Substantia nigra (tissue), 51 donors: ENCODE measurements at places on chromosomes 6 and 20.

- DNase-seq: no peak
Observed at GRCh38 chr6:110562316-110562915, 86.0 kb upstream of the SLC22A16 start.

DNA sequence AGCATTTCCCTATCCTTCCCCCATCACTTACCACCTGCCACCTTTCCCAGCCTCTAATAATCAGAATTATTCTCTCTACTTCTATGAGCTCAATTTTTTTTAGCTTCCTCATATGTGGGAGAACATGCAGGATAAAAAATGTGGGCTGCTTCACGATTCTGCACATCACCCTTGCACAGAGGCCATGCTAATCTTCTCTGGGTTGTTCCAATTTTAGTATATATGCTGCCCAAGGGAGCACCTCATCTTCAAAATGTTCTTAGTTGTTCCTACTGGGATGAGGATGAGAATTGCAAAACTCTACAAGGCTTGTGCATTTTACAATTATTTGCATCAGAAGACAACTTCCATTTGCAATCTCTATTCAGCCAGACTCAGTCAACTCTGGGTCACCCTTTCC is 58.1 kb downstream of the LAMA4 start:
- DNase-seq: no peak

DNA sequence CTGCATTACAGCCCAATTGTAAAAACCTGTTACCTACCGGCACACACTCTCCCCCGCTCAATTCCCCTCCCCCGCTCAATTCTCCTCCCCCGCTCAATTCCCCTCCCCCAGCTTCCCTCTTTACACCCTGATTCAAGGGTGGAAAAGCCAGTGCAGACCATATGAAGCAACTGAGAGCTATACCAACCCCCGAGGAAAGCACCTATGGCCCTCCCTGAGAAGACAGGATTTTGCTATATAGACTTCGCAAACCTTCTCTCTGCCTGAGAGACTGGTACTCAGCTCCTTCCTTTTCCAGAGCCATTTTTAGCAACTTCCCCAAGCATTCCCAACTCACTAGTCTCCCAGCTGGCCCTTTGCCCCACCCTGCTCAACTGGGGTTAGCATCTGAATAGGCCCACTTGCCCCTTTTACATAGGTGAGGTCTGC is 7.6 kb downstream of the GNAS-AS1 start:
- no peak for DNase-seq

DNA sequence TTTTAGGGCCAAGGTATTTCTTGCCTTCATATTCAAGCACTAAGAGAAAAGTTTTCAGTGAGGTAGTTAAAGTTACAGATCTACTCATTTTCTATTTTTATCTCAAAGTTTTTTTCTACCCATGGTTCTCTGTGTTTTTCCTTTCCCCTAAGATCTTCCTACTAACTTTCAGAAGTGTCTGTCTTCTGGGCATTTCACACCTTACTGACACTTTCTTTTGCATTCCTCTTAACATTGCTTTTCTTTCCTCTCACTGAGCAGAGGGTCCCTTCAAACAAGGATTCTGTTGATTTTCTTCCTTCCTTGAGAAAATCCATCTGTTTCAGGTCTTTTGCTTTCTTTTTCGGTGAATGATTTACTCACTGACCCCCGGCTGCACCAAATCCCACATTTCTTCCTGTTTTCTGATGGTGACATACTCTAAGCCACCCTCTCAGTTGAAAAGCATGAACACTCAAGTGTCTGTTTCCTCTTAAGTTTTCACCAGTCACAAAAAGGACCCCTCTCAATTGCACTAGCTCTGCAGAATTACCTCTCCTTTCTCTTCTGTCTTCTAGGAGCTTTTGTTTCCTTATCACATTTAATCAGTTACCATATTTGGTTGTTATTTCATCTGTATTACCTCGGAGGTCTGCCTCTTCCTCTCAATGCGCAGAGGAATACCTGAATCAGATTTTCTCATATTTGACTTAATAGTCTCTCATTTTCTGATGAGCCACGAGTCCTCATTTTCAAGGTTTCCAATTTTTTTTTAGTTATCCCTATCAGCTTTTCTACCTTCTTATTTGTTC is 73.5 kb upstream of the RNF217 start:
- DNase-seq: no peak

- no peak for DNase-seq
Observed at GRCh38 chr6:81088145-81088544, 664.3 kb downstream of the TENT5A start.

GRCh38 chr6:145406783-145407182 is 328.5 kb downstream of the EPM2A start:
- DNase-seq: no peak

DNA sequence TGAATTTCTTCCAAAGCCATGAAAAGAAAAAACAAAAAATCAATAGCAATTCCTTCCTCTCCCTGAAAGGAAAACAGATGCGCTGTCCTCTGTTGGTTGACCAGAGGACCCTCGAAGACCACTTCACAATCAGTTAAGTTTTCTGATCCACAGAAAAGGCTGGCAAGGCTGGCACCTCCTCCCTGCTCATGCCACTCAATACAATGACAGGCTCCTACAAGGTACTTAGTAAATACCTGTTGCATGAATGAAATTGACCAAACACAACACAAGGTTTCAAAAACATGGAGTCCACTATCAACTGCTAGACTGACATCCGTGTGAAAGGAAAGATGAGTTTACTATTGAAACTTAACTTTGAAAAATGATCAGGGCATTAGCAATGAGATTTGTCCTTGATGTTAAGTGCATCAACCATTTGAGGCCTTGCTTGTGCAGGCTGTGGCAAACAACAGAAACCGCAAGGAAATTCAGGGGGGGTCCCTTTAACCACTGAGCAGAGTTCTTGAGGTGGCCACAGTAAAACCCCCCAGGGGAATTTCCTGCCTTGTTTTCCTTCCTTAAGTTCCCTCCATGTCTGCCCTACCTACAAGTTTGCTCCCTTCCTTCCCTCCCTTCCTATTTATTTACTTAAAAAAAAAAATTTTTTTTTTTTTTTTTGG is 27.9 kb upstream of the RTF2 start:
- no peak for DNase-seq

GRCh38 chr20:34527016-34527415 is 10.8 kb downstream of the DYNLRB1 start:
- DNase-seq: no peak

DNA sequence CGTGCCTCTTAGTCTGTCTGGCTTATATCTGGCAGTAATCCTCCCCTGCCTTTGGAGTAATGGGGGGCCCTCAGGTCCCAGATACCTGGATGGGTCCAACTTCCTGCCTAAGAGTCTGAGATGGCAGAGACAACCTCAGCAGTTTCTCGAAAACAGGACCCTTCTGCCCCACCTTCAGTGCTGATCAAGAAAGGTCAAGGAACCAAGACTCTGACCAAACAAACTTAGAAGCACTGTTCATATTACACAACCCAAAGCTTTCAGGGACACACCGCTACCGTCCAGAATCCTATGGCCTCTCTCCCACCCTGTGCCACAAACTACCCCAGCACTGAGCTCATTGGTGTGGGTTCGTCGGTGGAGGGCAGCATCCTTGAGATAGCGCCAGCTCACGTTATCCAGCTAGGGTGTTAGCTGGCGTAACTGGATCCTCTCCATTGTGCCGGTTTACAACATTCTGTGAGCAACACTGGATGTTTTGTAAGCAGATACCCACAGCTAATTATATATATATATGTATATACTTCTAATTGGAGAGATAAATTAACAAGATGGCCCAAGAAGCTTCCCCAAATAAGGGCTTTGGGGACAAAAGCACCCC is 7.6 kb upstream of the TMC2 start:
- no peak for DNase-seq

GRCh38 chr20:39874049-39874893 is 814.8 kb downstream of the MAFB start:
- DNase-seq: peak; percentile 24

- DNase-seq: no peak
Observed at GRCh38 chr20:4929686-4930397, 71.5 kb downstream of the SLC23A2 start.

GRCh38 chr6:3001773-3002293 is 2.1 kb downstream of the NQO2 start:
- no peak for DNase-seq

GRCh38 chr6:3929281-3929798 is 80.2 kb downstream of the FAM50B start:
- DNase-seq: no peak

DNA sequence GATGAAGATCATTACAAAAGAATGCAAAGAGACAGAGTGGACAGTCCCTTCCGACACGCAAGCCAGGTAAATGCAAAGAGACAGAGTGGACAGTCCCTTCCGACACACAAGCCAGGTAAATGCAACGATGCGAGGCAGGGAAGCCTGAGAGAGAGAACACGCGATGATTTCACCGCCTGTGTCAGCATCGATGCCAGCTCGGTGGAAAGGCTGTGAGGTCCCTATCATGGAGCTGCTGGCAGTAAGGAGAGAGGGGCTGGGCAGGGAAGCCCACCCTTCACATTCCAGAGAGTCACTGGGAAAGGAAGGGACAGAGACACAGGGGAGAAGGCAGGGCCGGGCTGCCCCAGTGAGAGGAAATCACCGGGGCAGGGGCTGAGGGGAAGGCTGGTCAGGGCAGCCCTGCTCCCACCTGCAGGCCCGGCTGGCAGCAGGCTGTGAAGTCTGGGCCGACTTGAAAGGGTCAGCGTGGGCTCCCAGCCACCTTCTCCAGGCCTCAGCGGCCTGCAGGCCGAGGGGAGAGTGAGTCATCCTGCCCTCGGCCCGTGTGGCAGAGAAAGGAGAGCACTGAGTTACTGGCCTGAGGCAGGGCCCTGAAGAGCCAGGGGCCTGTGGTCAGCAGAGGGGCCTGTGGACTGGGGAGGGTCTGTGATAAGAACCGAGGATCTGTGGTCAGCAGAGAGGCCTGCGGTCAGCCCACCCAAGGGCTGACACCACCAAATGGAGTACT is 80.4 kb downstream of the DACT2 start:
- no peak for DNase-seq

DNA sequence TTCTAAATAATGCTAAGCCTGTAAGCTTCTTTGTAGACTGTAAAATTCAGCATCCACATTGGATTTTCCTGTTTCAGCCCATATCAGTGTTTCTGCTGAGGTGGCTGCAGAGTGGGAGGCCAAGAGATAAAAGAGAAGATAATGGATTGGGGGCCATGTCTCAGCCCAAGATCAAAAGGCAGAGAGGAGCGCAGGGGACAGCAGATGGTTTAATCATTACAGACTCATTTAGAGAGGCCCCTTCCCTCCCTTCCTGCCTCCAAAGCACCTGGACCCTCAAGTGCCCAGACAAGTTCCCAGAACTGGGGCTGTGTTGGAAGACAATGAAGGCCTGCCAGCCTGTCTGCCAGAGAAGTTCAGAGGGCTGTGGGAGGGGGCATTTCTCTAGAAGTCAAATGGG is 20.4 kb upstream of the CTNNBL1 start:
- no peak for DNase-seq

DNA sequence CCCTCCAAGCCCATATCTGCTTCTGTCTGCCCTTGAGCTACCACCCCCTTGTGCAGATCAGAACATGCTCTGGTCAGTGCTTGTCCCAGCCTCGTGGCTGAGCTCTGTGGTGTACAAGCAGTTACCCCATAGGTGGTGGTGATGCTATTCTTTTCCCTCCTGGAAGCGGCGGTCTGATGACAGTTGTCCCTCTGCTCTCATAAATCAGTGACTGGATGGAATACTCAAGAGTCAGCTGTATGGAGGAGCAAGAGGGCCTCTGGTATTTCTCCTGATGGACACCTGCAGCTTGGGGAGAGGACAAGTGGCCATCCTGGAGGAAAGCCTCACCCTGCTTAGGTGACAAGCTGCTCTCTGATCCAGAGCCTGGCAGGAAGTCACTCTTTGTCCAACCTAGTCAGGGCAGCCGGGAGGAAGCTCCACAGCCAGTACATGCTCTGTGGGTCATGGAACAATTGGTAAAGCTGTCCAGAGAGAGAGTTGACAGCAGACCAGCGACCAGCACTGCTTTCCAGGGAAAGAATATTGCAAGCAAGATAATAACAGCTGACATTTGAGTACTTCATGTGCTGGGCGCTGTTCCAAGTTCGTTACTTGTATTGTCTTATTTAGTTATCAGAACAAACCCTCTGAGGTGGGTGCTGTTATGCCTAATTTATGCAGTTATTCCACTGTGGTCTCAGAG is 47.1 kb downstream of the SCAND1 start:
- DNase-seq: no peak

- DNase-seq: no peak
Observed at GRCh38 chr6:55379471-55379870, 52.2 kb downstream of the GFRAL start.

- no peak for DNase-seq
Observed at GRCh38 chr6:153424719-153425400, 293.8 kb upstream of the RGS17 start.

DNA sequence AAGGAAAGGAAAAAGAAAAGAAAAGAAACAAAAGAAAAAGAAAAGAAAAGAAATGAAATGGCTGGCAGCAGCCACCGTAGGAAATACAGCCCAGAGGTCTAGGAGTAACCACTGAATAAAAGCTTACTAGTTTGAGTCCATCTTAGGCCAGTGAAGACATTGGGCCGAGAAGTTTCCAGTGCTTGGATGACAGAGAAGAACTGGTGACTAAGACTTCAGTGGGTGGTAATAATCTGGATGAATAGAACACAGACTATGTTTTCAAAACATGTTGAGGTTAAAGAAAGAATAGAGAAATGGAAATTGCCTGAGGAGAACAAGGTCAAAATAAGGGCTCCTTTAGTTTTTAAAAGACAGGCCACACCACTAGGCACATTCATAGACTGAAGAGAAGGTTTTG is 198.8 kb downstream of the ATXN1 start:
- DNase-seq: no peak

- no peak for DNase-seq
Observed at GRCh38 chr20:13930281-13930680, 60.1 kb downstream of the SEL1L2 start.

DNA sequence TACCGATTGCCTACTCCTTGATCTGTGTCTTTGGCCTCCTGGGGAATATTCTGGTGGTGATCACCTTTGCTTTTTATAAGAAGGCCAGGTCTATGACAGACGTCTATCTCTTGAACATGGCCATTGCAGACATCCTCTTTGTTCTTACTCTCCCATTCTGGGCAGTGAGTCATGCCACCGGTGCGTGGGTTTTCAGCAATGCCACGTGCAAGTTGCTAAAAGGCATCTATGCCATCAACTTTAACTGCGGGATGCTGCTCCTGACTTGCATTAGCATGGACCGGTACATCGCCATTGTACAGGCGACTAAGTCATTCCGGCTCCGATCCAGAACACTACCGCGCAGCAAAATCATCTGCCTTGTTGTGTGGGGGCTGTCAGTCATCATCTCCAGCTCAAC is 13.5 kb downstream of the CCR6 start:
- DNase-seq: no peak
